ENCODE measurements at places on chromosomes 1 and 21. TPM values are rescaled to one million over a fixed set of nuclear protein-coding genes. Genes with fewer than 3 reads are reported as not detected.

GRCh38 chr1:112337028-112337531 lies 58.9 kb upstream of the CTTNBP2NL start:
- H3K36me3 ChIP-seq = no peaks in the 10 kb centered on the region
- H3K4me3 ChIP-seq = peak overlapping the region; percentile 19

- no peak for DNase-seq
- peaks cover 5% of the 10 kb centered on the region for H3K36me3 ChIP-seq
- H3K27ac ChIP-seq = no peak overlapping the region
- H3K4me1 ChIP-seq = peaks cover 10% of the 10 kb centered on the region
- H3K4me3 ChIP-seq = no peak overlapping the region
- H3K27me3 ChIP-seq = no peaks in the 10 kb centered on the region
These were observed 59.9 kb upstream of the JAK1 start for GRCh38 chr1:65026235-65026634.

DNA sequence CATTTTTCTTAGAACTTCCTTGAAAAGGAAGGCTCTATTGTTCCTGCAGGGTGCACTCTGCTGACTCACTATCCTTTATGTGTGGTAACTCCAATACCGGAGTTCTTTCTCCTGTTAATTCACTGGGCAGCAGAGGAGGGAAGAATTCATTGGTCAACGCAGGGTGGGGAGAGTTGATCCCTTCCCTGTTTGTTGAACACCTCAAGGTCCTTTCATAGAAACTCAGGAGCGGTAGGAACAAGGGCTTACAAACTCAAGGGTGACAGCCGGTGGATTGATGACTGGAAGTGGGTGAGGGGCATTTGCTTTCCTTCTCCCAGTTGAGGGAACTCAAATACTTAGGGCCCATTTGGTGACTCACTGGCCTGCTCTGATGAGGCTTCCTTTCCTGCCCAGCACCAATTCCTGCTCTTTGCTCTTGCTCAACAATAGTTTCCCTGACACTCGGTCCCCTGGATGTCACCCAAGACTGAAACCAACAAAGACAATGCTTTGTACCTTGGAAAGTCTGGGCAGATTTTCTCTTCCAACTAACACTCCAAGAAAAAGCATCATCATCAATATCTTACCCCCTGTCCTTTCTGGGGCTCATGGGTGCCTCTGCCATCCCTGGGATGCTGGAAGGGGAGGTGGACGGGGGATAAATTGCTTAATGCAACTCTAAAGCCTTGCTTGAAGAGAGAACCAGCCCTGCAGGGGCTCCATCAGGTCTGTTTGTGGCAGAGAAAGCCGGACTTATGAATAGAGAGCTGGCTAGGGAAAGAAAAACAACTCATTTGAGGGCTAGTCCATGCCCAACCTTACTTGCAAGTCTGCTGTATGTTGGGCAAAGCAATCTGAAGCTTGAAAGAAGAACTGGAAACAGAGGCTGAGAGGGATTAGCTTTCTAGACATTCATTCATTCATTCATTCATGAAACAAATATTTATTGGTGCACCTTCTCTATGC lies 9.3 kb downstream of the SLC26A9 start:
- H3K27me3 ChIP-seq = peaks cover 9% of the 10 kb centered on the region
- no peaks in the 10 kb centered on the region for H3K4me1 ChIP-seq
- no peak for DNase-seq
- no peak overlapping the region for H3K4me3 ChIP-seq
- H3K27ac ChIP-seq = no peak overlapping the region

- no peak overlapping the region for H3K4me3 ChIP-seq
- H3K4me1 ChIP-seq = no peaks in the 10 kb centered on the region
- no peak overlapping the region for H3K27ac ChIP-seq
- no peak for DNase-seq
These were observed 16.0 kb downstream of the DNAJC16 start for GRCh38 chr1:15542388-15543250.

DNA sequence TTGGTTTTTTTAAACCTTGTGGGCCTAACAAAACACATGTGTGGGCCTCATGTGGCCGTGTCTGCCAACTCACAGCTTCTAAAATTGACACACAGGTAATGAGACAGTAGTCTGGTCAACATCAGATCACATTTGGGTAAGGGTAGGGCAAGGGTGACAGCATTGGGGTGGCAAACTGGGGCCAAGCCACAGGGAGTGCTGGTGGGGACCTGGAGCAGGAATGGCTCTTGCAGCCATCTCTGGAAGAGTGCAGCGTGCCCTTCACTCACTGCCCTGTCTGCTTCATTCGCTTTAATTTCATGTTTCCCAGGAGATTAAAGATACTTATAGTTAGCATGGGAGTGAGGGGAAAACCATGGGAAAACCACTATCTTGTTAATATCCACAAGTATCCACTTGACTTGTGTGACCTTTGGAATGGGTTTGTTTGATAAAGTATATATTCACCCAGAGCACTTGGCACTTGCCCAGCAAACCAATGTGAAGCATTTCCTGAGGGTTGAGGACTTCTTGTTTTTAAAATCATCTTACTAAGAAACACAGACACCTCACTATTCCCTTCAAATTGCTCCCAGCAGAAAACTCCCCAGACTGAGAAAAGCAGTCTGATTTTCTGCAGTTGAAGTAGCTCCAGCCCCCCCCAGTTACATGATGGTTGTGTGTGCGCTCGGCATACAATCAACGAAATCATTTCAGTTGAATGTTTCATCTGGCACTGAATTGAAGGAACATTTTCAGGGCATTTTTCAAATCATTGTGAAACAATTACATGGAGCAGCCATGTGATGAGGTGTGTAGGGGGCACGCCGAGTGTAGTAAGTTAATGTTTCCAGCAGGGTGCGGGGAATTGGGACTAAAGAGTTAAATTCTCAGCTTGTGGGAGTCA lies 175.7 kb downstream of the VPS13D start:
- H3K4me1 ChIP-seq = peaks cover 38% of the 10 kb centered on the region
- H3K4me3 ChIP-seq = no peak overlapping the region

DNA sequence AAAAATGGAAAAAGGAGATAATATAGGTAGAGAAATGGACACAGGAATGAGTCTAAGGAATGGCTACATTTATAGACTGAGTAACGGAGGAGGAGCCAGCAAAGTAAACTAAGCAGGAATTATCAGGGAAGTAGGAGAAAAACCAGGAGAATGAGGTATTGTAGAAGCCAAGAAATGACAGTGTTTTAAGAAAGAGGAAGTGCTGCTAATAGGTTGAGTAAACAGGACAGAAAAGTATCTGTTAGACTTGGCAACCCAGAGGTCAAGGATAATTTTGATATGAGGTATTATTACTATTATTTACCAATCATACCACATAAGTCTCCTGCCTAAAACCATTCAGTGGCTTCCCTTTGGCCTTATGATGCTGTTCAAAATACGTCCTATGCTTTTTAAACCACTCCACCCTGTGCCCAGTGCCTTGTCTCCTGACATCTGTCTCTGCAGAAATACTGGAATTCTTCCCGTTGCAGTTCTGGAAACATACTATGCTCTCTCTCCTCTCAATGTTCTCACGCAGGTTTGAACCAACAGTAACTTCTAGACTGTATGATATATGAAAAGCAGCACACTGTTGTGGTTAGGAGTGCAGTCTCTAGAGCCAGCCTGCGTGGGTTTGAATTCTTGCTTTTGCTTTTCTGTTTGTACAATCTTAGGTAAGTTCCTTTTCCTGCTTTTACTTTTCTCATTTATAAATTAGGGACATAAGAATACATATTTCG lies 24.6 kb upstream of the NEK7 start:
- H3K4me1 ChIP-seq = peaks cover 15% of the 10 kb centered on the region
- DNase-seq = no peak
- H3K36me3 ChIP-seq = no peaks in the 10 kb centered on the region
- H3K27me3 ChIP-seq = no peaks in the 10 kb centered on the region

DNA sequence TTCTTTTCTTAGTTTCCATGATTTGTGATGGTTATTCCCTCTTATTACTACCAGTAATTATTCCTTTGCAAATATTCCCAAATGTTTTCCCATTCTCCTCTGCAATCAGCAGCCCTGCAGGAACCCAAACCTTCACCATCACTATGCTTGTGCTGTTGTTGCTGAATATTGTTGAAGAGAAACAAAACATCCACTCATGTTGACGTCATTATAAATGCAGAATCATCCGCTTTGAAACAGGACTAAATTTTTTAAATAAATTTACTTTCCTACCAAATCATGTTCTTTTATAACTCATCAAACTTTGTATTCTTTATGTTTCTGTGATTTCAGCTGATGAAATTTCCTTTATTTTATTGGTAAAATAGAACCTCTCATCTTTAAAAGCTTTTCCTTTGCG lies 787.0 kb upstream of the B3GALT2 start:
- no peaks in the 10 kb centered on the region for H3K27me3 ChIP-seq
- H3K36me3 ChIP-seq = no peaks in the 10 kb centered on the region
- no peak overlapping the region for H3K4me3 ChIP-seq
- H3K27ac ChIP-seq = no peak overlapping the region
- H3K4me1 ChIP-seq = peaks cover 2% of the 10 kb centered on the region
- DNase-seq = no peak

The RHOC gene
- 36.3 TPM for total RNA-seq

The PRELP gene
- total RNA-seq = not detected
